Activated CD8-positive, alpha-beta memory T cell treated with anti-CD3 and anti-CD28 coated beads for 4 hours (primary cell): ENCODE measurements at places on chromosomes 13 and 19.

GRCh38 chr19:15316498-15316897, 15.8 kb downstream of the BRD4 start:
- DNase-seq = no peak

GRCh38 chr19:6576869-6577475, 14.0 kb downstream of the CD70 start:
- DNase-seq = no peak

- DNase-seq = no peak
Observed at GRCh38 chr19:35828692-35829301, 16.2 kb upstream of the PRODH2 start.

- DNase-seq = no peak
Observed at GRCh38 chr19:32916969-32917615, 47.5 kb upstream of the SLC7A9 start.

GRCh38 chr13:46624821-46625220, 71.9 kb downstream of the LRCH1 start:
- no peak for DNase-seq

GRCh38 chr19:35328851-35329285, at the start of gene CD22:
Gene CD22 (plus strand): TSS chr19:35329187. CDS start chr19:35332041, 2,854 bp downstream.
- DNase-seq = no peak

GRCh38 chr13:46327246-46327645, 59.8 kb downstream of the RUBCNL start:
- no peak for DNase-seq

- DNase-seq = no peak
Observed at GRCh38 chr13:75180805-75181455, 301.0 kb downstream of the TBC1D4 start.

DNA sequence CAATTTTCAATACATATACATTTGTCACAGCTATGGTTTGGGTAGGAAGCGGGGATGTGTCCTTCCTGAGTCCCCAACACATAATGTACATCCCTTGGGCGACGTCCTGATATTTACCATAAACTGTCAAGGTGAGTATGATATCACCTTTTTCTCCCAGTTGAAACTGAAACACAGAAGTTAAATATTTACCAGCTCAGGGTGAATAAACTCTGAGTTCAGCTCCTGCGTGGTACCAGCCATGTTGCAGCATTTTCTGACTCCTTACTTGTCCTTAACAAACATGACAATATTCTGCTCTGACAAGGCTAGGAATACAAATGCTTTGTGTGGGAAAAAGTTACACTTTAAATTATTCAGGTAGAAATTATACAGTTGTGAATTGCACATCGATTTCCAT, 294.2 kb downstream of the TEX29 start:
- DNase-seq = no peak

DNA sequence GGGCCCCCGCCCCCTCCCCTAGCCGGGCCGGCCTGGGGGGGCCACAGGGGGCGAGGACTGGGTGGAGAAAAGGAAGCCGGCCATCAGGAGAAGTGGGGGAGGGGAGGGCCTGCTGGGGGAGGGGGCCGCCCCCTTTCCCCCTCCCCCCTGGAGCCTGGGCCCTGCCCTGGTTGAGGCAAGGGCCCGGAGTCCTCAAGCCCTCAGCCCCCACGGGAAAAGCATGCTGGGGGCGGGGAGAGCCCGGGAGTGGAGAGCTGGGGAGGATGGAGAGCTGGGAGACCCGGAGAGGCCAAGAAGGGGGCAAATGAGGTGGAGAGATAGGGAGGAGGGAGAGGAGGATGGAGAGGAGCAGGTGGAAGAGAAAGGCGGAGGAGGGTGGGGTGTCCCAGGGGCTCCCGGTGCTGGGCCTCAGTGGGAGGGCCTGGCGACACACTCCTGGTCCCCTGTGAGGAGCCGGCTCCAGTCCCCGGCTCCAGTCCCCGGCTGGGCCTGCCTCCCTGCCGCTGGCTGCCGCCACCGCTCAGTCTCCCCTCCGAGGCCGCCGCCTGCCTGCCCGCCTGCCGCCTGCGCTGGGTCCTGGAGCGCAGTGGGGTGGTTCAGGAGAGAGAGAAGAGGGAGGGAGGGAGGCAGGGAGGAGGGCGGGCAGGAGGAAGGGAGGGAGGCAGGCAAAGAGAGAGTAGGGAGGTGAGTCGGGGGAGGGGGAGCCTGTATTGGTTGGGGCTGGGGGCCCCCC, at the start of gene GRIK5:
Gene GRIK5 (minus strand): TSS at position 588 of the 733 bp plus-strand sequence. CDS start 4,436 bp downstream, outside the sequence.
- DNase-seq = no peak

- DNase-seq = no peak
Observed at GRCh38 chr13:53507741-53508140, 479.1 kb downstream of the OLFM4 start.

DNA sequence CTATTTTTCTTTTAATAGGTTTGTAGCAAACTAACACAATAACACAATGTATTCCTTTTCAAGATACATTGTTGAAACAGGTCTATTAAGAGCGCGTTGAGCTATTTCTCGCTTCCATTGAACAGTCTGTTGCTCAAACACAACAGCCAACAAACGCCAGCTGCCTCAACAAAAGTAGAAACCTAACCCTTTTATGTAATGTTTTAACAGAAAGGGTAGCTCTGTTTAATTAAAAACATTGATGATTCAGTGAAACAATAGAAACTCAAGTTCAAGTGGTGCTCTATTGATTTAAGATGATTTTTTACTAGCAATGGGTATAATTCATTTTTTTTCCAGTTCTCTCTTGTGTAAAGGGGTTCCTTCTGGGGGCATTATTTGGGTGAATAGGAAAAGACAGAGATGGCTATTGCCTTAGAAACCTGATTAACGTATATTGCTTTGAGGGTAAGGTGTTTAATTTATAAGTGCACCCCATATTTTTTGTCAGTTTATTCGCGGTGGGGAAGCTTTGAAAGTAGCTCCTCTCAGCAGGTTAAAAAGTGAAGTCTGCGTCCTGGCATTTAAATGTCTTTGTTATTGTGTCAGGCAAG, 14.9 kb downstream of the ZIC2 start:
- DNase-seq = no peak

- no peak for DNase-seq
Observed at GRCh38 chr19:952049-952679, 26.3 kb downstream of the ARID3A start.

DNA sequence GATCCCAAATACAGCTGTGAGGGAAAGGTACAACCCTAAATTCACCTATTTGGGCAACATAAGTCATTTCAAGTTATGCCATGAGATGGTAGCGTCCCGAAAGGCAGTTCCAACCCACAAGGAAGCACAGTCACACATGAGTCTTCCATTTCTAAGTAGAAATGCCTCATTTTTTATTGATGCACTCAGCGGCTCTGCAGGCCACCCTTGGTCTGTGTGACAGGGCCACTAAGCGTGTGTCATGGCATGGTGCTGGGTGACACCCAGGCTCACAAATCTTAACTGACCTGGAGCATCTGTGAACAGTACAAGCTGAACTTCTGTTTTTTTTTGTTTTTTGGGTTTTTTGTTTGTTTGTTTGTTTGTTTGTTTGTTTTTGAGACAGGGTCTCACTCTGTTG, 15.1 kb downstream of the RAB20 start:
- DNase-seq = no peak

- DNase-seq = no peak
Observed at GRCh38 chr19:34573226-34573864, 91.8 kb downstream of the WTIP start.

- no peak for DNase-seq
Observed at GRCh38 chr19:39154629-39155100, 29.1 kb downstream of the PAK4 start.

DNA sequence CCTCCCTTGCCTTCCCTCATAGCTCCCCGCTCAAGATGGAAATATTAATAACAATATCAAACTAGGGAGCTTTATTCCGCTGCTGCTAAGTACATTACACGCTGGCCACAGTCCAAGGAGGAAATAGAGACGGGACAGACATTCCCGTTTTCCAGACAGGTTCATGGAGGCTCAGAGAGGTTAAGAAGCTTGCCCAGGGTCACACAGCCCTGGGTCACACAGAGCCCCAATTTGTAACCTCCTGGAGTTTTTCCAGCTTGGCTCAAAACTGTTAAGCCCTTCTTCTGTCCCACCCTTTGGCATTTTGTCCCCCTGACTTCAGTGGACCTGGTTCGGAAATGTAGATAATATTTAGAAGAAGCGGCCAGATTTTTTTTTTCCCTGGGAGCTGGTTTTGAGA, 2.0 kb downstream of the BICRA start:
- no peak for DNase-seq

DNA sequence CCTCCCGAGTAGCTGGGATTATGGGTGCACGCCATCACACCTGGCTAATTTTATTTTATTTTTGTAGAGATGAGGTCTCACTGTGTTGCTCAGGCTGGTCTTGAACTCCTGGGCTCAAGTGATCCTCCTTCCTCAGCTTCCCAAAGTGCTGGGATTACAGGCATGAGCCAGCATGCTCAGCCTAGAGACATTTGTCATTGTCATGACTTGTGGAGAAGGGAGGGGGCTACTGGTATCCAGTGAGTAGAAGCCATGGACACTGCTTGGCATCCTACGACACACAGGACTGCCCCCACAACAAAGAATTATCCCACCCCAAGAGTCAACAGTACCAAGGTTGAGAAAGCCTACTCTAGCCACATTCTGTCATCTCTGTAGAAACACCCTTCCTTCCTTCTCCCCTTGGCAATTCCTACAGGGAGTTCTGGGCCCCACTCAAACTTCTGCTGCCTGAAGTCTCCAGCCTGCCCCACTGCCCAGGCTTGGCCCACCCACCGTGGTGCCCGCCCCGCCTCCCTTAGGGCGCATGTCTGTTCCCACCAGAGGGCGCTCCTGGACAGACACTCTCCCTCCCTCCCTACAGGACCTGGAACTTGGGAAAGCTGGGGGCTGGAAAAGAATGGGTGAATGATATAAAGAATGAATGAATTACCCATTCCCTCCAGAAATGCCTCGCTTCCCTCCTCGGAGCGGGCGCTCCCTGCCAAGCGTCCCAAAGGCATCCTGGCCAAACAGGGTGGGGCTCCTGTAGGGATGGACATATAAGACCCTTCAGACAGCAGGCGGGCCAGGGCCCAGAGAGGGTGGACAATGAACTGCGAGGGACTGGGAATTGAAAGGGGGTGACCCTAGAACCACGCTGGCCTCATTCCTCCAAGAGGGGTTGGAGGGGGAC, 5.5 kb upstream of the EMP3 start:
- DNase-seq = peak; percentile 61

- no peak for DNase-seq
Observed at GRCh38 chr13:41139296-41139966, 6.8 kb upstream of the KBTBD6 start.

GRCh38 chr13:59398127-59398526, 765.6 kb downstream of the DIAPH3 start:
- DNase-seq = no peak

GRCh38 chr19:5080030-5080654, 111.2 kb downstream of the KDM4B start:
- DNase-seq = no peak

DNA sequence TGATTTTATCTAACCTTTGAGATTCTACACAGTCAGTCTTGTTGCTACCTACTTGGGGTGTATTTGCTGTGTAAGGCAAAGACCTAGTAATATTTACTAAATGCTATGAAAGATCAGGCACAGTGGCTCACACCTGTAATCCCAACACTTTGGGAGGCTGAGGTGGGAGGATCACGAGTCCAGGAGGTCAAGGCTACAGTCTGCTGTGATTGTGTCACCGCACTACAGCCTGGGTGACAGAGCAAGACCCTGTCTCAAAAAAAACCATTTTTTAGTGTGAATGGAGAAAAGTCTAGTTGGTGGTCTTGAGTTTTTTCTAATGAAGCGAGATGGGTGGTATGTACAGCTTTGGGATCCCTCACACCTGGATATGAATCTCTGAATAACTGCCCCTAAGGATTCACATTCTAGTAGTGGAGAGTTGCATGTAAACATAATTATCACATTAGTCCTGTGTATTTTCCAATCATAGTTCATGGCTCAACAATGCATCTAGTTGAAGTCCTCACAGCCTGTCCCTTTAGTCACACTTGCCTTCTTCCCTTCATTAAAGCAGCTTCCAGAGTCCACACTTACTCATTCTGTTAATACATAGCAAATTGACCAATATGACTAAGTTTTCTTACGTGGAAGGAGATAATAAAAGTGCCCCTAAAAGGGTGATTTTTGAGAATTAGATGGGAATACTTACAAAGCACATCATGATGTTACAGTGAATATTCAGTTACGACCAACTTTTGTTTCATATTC, 7.5 kb downstream of the RPL21 start:
- DNase-seq = no peak

DNA sequence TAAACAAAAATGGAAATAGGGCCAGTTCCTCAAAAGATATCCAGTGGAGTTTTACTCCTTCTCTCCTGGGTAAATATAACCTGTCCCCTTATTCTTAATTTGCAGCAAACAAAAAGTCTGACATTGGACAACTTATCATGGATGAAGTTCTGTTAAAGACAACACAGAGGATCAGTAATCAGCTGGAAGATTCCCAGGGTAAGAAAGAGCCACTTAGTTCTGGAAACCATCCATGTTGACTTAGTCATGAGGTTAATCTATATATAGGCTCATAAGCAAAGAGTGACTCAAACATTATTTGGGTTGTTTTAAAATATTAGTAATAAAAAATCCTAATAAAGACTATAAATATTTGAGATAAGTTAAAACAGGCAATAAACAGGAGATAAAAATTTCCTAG, 40.5 kb upstream of the EBPL start:
- no peak for DNase-seq

DNA sequence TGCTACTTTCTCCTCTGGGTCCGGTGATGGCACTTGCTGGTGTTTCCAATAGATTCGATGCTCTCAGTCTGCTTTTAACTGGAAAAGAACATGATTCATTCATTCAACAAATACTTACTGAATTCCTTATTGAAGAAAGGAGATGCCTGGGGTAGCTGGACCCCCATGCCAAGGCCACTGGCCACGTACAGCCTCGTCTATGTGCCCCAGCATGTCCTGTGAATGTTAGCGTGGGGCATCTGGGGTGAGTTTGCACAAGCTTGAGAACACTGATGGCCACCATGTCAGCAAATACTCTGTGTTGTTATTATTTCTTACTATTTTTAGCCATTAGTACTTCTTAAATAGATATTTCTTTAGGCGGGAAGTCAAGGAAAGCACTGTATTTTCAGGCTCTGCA, 112.0 kb upstream of the OXGR1 start:
- no peak for DNase-seq

GRCh38 chr13:19572280-19572679, 10.9 kb upstream of the TPTE2 start:
- no peak for DNase-seq

GRCh38 chr19:43639519-43640423, at the start of gene CADM4:
Gene CADM4 (minus strand): TSS chr19:43639850. CDS start chr19:43639790, 60 bp downstream.
- no peak for DNase-seq

GRCh38 chr13:26743971-26744370, 16.6 kb downstream of the GPR12 start:
- DNase-seq = no peak

GRCh38 chr13:70390064-70390463, 281.8 kb upstream of the KLHL1 start:
- no peak for DNase-seq

GRCh38 chr19:41928221-41928683, at the start of gene ERFL:
Gene ERFL (minus strand): TSS chr19:41928449. CDS start chr19:41912919, 15,530 bp downstream.
- no peak for DNase-seq

GRCh38 chr13:76214001-76214400, 577.9 kb downstream of the LMO7 start:
- DNase-seq = no peak

- DNase-seq = no peak
Observed at GRCh38 chr13:50379584-50379983, 364.3 kb downstream of the KCNRG start.
